NCI-H1930 (cell line): ENCODE measurements at places on chromosomes 13 and 19.

- DNase-seq = no peak
These were observed 4.0 kb downstream of the PIK3R2 start for GRCh38 chr19:18156841-18157464.

DNA sequence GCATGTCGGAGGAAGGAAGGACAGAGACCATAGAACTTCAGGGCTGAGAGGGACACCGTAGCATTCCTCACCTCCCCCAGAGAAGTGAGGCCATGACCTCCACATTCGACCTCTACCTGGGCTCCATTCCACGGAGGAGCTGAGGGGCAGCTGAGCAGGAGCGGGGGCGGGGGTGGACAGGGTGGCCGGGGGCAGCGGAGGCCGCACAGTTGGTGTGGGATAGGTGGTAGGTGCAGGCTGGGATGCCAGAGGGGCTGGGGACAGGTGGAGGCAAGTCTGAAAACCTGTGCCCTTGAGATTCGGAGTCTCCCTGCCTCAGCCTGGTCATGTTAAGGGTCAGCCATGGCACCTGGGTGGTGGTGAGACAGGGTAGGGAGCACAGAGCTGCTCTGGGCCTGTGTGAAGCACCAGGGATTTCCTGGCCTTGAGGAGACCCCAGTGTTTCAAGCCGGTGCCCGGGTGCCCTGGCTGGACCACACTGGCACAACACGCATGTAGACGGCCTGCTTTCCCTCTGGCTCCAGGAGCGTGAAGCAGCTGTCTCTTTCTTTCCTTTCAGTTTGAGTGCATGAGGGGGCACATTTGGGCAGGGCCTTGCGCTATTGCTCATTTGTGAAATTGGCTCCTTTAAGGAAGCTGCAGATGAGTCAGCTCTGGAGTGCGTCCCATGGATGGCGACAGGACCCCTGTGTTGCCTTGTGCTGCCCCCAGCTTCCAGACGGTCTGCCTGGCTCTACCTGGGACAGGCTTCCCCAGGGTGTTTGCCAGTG is 51.8 kb downstream of the TSSK6 start:
- DNase-seq = no peak

GRCh38 chr13:113904411-113904810 is 40.5 kb upstream of the GAS6 start:
- DNase-seq = peak; percentile 48

DNA sequence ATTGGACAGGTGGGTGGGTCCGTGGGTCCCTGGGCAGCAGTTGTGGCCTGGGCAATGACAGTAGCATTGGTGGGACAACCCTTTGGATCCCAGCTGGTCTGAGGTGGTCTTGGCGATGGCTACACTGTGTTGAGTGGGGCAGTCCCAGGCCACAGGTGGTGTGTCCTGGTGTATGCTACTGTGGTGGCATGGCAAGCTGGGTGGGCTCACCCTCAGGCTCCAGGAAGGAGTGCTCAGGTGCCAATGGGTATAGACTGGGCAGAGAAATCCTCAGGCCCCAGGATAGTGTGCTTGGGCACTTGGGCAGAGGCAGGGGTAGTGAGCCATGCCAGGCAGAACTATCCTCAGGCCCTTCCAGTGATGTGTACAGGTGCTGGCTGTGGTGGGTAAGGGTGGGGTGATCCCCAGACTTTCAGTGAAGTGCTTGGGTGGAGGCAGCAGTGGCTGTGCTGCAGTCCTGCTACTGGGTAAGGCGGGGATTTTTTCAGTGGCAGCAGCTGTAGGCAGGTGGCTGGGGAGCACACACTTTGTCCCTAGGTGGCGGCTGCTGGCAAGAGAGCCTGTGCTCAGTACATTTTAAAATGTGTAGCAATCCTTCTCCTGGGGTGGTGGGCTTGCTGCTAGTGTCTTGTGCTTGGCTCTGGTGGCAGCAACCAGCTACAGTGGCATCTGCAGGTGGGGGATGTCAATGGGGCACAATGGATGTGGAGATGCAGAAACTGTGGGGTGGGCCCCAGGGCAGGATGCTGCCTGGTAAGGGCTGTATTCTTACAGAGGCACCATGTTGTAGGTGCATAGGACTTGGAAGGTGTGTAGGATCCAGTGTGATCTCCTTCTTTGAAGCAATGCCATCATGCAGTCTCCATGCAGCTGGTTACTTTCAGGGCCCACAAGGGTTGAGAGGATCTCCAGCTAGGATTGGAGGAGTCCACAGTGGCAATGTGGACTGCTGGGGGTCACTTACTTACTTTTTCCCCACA is 64.9 kb downstream of the DNAJC3 start:
- no peak for DNase-seq

GRCh38 chr13:109483284-109483683 is 303.1 kb downstream of the IRS2 start:
- DNase-seq = no peak

DNA sequence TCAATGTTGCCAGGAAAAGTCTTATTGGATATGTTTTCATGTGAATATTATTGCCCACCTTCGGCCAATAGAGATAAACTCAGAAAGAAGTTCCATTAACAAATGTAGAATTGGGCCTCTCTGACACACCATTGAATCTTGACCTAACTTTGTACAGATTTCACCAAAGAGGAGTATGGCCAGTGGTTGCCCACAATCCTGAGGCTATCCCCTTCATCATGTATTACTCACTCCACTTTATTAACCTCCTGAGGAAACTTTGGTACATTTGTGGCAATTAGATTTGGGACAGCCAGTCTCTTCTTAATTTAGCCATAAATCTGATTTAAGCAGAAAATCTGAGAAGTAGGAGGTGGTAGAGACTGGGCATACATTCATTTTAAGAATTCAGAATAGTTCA is 53.3 kb upstream of the POSTN start:
- DNase-seq = no peak

- no peak for DNase-seq
These were observed 2.9 kb upstream of the IRS2 start for GRCh38 chr13:109789262-109789661.

DNA sequence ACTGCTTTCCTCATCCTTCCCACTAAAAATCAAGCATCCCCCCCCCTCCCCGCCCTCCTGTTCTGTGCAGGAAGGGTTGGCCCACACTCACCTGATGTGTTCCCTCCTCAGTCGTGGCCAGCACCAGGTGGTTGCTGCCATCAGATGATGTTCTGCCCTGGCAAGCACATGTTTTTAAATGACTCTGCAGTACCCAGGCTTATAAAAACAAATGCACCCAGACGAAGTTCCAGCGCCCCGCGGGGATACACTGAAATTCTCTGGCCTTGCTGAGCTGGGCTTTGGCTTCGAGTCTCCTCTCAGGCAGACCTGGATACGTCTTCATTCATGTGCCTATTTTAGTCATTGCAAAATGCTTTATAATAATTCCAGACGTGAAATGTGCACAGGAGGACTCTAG is 316.3 kb downstream of the DLEU7 start:
- no peak for DNase-seq

DNA sequence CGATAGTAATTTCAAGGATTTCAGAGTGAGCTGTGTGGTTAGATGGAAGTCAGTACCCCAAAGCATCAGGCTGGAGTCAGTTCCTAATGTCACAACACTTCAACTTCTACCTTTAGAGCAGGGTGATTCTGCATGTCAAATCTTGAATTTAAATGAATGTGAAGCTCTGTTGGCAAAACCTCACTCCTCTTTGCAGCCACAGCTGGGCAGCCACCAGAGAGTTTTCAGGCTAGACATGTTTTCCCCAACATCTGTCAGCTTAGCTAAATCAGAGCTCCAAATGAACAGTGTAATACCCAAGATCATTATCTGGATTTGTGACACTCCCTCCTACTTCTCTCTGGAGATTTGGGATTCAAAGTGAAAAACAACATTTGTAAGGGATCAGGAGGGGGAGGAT is 33.7 kb upstream of the OLFM4 start:
- no peak for DNase-seq

DNA sequence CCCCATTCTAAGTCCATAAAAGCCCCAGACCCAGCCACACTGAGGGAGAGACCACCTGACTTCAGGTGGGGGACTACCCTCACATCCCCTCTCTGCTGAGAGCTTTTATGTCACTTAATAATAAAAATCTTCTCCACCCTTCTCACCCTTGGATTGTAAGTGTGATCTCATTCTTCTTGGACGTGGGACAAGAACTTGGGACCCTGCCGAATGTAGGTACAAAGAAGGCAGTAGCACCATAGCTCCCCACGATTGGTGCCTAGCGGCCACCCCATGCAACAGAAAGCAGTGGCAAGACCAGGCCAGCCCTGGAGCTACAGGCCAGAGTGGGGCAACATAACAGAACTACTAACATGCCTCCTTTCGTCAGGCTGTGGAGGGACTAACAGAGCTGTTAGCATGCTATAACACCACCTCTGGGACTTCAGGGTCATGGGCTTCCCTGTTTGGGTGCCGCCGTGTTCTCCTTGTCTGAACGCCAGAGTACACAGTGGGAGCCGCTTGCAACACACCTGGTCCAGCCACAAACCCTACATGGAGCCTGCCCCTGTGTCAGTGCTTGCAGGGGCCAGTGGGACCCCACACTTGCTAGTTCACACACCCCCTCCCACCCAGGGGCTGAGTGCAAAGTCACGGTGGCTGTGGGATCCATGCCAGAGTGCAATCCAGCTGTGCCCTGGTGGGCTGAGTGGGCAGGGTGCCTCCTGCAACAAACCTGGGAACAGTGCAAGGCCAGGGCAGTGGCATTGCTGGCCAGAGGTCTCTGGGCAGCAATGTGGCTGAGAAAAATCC is 5.2 kb upstream of the FBXO17 start:
- DNase-seq = no peak

DNA sequence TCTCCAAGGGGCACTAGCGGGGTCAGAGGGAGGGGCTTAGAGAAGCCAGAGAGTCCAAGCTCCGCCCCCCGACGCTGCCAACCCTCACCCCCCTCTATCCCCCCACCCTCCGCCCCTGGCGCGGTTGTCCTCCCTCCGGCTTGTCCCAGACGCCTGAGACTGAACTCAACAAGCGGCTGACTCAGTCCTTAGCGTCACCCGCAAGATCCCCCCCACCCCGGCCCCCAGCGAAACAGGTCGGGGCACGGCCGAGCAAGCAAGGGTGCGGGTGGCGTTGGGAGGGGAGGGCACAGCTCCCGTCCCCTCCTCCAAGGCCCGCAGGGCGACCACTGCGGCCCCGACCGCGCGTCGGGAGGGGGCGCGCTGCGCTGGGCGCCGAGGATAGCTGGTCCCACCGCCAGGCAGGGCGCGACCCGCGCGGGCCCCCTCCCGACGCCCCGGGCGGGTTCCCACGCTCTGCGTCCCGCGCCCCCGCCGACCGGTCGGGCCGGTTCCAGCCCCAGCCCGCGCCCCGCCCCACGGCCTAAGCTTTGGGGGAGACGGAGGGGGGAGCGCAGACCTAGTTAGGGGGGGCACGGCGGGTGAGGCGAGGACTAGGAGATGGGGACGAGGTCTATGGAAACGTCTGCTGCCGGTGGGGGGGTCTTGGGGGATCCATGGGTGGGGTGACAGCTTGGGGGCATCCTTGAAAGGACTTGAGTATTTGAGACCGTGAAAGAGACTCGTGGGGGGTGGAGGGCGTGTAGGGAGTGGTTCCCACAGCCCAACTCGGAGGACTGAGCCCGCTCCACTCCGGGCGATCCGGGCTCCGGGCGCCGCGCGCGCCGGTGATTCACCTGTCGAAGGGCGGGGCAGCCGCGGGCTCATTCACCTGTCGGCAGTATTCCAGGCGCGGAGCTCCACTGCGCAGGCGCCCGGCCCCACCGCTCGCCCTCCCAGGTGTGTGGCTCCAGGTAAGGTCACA is 5.1 kb downstream of the NOTCH3 start:
- no peak for DNase-seq

DNA sequence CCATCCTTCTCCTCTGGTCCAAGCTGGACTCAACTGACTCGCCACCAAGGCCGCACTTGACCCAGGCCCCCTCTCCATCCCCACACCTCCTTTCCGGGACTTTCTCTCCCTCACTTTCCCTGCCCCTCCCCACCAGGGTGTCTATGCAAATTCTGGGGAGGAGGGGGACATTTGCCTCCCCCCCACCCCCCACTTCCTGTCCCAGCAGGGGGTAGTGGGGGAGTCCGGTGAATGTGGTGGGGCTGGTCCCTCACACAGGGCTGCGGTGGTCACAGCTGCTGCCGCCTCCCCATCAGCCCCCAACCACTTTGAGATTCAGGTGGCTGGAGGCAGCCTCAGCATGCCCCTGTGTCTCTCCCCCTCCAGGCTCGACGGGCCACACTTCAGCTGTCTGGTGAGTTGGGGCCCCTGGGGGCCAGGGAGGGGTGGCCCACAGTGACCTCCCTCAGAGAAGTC is 870 bp downstream of the SPIB start:
- no peak for DNase-seq

DNA sequence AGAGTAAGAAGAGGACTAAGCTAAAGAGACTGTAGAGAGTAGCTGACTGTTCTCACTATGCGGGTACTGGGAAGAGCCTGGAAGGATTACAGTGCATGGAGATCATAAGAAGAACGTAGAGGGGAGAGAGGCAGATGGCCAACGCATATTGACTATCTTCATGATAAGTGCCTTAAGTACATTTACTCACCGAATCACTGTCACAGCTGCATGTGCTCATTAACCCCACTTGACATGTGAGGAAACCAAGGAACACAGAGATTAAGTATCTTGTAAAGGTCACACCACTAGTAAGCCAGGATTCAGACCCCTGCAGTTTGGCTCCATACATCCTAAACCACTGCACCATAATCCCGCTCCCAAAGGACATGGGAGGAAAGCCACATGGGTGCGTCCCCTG is 34.1 kb downstream of the SMAD9 start:
- DNase-seq = no peak

DNA sequence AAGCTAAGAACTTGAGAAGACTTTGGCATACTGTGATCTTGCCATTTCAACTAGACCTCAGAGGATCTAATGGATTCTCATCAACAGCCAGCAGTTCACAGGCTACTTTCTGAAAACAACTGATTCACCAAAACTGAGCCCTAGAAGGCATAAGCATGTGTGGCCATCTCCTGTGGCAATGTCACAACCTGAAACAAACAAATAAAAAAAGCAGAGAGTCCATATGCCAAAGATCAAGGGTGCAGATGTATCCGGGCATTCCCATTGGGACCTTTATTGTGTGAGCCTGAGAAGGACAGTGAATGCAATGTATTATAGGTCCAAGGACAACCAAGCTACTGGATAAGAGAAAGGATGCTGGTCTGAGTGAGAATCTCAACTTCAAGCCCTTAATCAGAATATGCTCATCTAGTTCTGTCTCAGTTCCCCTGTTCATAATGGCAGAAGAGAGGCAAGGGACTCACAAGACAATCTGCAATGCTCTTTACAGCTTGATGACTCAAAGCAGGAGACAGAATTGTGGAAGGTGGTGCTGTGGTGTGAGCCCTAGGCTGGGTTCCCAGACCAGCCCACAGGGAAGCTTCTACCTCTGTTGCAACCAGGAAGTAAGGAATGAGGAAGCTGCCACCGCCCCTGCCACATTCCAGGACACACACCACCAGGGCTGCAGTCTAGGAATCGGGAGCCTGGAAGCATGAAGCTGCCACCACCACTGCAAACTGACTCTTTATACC is 133.7 kb downstream of the RAP2A start:
- DNase-seq = no peak

DNA sequence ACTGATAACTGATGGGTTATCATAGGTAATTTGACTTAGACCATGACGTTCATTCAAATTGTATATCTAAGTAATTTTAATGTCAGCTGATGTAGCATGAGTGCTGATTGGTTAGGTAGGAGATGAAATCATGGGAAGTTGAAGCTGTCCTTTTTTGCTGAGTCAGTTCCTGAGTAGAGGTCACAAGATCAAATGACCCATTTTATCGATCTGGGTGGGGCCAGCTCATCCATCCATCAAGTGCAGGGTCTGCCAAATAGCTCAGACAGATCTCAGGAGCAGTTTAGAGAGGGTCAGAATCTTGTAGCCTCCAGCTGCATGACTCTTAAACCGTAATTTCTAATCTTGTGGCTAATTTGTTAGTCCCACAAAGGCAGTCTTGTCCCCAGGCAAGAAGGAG is 35.3 kb upstream of the CD177 start:
- DNase-seq = no peak

- no peak for DNase-seq
These were observed 29.2 kb downstream of the TMTC4 start for GRCh38 chr13:100645382-100645781.
